ENCODE measurements at places on chromosomes 7 and 10.

DNA sequence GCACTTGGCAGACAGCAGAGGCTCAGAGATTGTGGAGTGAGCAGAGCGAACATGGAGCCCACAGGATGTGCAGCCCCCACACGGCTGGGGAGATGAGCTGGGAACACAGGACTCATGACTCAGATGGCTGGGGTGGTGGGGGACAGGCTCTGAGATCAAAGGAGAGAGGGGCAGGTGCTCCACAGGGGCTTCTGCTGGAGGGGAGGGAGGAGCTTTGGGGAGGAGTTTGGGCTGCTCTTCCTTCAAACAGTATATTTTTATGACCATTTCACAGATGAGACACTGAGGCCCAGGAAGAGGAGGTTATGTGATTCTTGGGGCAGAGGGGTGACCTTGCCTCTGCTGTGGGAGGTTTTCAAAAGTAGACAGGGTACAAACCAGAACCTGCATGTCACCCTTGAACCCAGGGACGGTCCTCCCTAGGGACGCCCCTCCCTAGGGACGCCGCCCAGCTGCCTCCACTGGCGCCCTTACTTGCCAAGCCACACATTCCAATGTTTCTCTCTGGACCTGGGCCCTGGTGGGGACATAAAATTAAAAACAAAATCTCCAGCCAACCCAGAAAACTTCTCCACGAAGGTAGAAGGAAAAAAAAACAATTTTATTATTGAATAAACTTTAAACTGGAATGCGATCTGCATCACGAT is 981 bp upstream of the CRYGN start:
- no peak for DNase-seq

DNA sequence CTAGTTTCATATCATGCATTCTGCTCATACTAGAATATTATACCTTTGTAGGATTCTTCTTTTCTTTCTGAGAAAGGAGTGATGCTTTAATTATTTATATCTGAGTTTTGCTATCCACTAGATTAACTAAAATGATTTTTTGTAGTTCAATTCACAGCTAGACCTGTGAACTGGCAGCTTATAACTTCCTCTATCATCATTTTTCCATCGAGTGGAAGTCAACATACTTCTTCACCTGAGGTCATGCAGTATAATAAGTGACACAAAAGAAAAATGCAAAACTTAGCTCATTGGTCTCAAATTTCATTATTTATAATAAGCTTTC is 8.0 kb downstream of the LRRN3 start:
- DNase-seq = no peak

DNA sequence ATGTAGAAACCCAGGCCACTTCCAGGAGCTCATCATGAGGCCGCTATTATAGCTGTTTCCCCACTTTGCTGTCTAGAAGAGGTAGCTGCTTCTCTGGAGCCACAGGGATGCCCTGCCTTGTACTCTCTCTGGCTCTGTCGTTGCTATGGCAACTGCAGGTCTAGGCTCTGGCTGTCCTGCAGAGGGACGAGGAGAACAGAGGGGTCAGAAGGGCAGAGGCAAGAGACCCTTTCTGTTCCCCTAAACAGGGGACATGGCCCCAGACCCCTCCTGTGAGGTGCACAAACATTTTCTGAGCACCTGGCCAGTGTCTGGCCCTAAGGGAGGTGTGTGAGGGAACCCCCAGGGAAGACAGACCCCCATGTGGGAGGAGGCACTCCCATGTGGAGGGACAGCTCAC is 31.4 kb downstream of the ITPRIP start:
- DNase-seq = no peak

DNA sequence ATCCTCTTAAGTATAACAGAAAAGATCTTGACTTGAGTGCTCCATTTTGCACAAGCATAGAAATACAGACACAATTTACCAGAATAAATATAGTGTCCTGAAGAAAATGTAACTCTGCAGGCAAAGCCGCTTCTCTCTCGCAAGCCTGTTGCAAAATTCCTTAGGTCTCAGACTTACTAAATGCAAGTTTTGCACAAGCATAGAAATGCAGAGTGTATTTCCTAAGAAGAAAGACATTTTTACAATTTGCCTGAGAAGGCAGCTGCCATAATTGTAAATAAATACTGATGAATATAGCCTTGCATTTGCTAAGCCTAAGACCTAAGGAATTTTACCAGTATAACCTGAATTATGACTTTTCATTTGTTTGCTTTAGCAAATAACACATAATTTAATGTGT is 67.1 kb downstream of the AGMO start:
- DNase-seq = no peak

DNA sequence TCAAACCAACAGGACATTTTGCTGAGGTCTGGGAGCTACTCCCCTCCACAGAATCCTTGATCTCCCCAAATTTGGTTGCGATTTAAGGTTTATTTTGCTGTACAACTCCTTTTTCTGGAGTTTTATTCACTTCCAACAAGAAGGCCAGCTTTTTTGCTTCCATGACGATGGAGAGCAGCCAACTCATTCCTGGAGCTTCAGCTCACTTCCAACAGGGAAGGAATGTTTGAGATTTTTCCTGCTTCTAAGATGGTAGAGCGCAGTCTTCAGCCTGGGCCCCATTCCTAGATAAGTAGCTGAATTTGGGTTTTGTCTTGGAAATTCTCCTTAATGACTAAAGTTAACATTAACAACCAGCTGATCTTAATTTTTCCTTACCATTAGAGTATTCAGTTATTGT is 30.9 kb upstream of the CREB3L2 start:
- no peak for DNase-seq

GRCh38 chr10:20277820-20278219 is 461.6 kb downstream of the PLXDC2 start:
- no peak for DNase-seq

DNA sequence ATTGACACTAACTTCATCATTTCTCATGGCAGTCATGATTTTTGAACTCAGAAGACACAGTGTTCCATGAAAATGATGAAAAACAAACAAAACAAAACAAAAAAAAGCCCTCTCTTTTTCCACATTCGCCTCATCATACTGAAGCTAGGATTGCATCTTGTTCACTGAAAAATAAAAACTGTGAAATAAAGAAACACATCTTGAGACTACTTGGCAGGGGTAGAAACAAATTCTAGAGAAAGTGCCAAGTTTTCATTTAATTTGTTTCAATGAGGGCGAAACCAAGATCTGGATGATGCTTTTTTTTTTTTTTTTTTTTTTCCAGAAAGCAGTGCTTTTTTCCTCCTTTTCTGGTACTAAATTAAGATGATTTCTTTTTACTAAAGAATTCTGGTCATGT is 350.4 kb upstream of the ETV1 start:
- no peak for DNase-seq

DNA sequence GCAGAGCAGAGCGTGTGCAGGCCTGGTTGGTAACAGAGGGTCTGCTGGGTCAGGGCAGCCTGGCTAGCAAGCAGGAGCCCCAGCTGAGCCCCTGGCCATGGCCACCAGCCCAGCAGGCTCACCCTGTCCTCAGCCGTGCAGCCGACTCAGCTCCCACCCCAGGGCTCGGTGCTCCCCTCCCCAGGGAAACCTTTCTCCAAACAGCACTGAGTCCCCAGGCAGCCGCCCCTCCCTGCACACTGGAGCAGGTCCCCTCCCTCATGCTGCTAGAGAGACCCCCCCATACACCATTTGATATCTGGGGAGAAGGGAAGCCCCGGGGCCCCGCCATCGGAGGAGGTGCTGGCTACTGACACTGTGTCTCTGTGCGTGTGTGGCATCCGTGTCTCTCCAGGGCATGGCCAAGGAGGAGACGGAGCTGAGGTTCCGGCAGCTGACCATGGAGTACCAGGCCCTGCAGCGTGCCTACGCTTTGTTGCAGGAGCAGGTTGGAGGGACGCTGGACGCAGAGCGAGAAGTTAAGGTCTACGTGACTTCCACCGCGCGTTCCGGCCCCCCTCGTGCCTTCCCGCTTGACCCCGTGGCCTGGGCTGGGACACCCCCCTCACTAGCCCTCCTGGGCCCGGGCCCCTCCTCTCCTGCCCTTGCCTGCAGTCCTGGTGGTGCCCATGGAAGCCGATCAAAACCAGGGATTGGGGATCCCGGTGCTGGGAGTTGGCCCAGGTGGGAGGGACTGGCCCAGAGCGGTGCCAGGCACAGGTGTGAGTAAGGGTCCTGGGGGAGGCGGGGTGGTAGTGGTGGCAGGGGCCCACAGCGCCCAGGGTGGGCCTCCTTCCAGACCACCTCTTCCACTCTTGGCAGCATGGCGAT is 45.0 kb upstream of the DPYSL4 start:
- DNase-seq = peak; percentile 4

GRCh38 chr7:105707381-105707780 is 126.1 kb upstream of the EFCAB10 start:
- no peak for DNase-seq
